ENCODE measurements at places on chromosomes 13 and 19. TPM values are rescaled to one million over a fixed set of nuclear protein-coding genes. Genes with fewer than 3 reads are reported as not detected.
A peak's percentile ranks its signal among the peaks of the same experiment; 100 is the strongest.

SBK3 gene
- total RNA-seq, result not detected

IFNL1 gene
- total RNA-seq, result not detected

GRCh38 chr19:35908973-35909683 lies 1.0 kb upstream of the TYROBP start:
- DNase-seq, result no peak
- H3K4me1 ChIP-seq, result peaks cover 49% of the 10 kb centered on the region
- H3K27ac ChIP-seq, result peak overlapping the region; percentile 89
- no peaks in the 10 kb centered on the region for H3K27me3 ChIP-seq
- H3K36me3 ChIP-seq, result no peaks in the 10 kb centered on the region

DNA sequence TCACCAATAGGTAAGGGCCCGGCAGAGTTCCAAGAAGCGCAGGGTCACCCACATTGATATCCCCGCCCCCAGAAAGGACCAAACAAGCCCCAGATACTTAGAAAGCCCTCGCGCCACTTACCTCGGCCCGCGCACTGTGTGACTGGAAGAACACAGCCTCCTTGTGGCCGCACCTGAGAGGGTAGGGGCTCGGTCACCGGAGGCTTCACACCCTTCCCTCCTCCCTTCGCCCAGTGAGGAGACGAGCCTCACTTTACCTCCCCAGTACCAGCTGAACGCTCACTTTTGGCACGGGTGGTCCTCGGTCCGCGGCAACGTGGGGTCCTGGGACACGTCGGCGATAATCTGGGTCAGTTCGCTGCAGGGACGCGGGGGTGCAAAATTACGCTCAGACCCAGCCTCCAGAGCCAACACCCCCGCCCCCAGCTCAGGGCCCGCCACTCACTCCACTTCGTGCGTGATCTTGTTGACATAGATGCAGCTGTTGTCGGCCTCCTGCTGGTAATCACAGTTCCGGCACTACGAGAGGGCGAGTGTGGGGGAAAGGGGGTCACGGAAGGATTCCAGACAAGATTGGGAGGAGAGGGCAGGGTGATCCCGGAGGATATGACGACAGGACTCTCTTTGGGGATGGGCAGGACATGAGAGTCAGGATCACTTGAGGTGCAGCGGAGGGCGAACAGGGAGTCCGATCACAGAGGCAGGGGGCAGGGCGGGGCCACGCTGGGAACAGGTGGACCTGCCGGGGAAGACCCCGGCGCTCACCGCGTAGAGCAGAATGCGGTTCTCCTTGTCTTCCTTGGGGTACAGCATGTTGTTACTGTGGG lies 568 bp downstream of the POLR2I start:
- DNase-seq, result peak; percentile 10
- H3K27me3 ChIP-seq, result peaks cover 4% of the 10 kb centered on the region
- peaks cover 14% of the 10 kb centered on the region for H3K36me3 ChIP-seq
- H3K4me3 ChIP-seq, result peak overlapping the region; percentile 94

- H3K27ac ChIP-seq, result no peak overlapping the region
- H3K4me3 ChIP-seq, result no peak overlapping the region
- H3K36me3 ChIP-seq, result no peaks in the 10 kb centered on the region
- DNase-seq, result no peak
- peaks cover 55% of the 10 kb centered on the region for H3K27me3 ChIP-seq
Measured at GRCh38 chr19:49430678-49431329, 5.6 kb downstream of the GFY start.

DNA sequence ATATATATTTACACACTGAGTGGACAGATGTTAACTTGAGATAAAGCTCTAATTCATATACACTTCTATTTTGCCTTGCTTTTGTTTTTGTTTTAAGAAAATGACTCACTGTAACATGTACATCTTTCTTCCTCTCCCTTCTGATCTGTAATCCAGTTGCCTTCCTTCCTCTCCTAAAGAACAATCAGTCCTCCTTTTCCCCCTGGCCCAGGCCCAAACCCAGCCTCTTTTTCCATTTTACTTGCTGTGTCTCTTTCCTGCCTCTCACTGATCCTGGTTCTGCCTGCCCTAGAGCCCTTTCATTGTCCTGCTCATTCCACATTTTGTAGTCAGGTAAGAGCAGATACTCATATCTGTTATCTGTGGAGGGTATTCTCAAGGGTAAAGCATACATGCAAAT lies 50.8 kb downstream of the ZAR1L start:
- H3K36me3 ChIP-seq, result no peaks in the 10 kb centered on the region
- no peaks in the 10 kb centered on the region for H3K4me1 ChIP-seq
- H3K27ac ChIP-seq, result no peak overlapping the region
- no peak for DNase-seq
- no peaks in the 10 kb centered on the region for H3K27me3 ChIP-seq

Data from naive thymus-derived CD8-positive, alpha-beta T cell (primary cell).